ENCODE measurements at places on chromosomes 11 and 22.

DNA sequence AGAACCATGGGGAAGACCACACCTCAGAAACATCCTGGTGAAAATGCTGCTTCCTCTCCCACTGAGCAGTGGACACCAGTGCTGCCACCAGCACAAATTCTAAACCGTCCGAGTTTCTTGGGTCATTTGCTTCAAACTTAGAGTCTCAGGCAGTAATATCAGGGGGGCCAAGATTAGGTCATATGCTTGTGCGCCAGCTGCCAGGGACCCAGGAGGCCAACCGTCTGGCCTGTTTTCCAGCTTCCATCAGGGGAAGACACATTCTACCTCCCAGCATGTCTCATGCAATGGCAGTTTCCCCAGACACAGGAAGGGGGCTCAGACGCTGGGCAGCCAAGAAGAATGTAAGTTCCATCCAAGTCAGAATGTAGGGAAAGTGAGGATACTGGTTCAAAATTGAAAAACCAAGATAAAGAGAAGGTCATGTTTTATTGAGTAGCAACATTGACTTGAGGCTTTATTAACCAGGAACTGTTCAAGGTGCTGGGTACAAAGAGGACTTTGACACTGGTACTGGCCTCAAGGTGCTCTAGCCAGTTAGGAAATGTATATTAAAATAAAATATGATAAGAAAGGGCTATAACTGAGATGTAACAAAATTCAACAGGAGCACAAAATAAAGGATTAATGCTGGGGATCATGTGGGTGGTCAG, 59.7 kb upstream of the EED start:
- peaks cover 12% of the 10 kb centered on the region for H3K4me1 ChIP-seq
- DNase-seq = no peak
- no peaks in the 10 kb centered on the region for H3K27me3 ChIP-seq
- no peak overlapping the region for H3K4me3 ChIP-seq
- no peaks in the 10 kb centered on the region for H3K36me3 ChIP-seq

DNA sequence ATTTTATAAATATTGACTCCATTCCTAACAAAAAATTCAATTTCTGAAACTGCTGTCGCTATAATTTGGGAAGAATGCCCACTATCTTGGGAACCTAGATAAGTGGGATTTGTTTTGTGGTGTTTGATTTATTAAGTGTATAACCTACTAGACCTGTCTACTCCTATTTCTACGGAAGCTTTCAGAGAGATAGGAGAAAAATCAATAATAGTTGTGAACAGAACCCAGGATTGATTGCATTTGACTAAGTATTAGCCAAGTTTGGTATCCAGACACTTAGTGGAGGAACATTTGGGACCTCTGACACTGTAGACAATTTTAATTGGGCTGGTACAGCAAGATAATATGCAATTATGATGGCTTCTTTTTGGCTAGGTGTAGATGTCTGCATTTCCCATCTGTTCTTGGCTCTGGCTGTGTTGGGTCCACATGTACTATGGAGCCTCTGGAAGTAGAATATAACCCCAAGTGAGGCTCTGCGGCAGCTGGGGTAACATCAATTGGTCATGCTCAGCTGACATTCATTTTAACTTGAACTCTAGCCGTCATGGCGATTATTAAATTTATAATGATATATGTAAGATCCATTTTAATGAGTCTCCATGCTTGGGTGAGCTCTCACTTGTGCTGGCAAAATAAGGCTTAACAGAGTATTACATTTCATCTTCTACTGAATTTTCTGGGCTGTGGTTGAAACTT, 111.5 kb upstream of the E2F8 start:
- peaks cover 42% of the 10 kb centered on the region for H3K27me3 ChIP-seq
- no peaks in the 10 kb centered on the region for H3K36me3 ChIP-seq
- H3K4me3 ChIP-seq = no peak overlapping the region
- H3K27ac ChIP-seq = no peak overlapping the region

DNA sequence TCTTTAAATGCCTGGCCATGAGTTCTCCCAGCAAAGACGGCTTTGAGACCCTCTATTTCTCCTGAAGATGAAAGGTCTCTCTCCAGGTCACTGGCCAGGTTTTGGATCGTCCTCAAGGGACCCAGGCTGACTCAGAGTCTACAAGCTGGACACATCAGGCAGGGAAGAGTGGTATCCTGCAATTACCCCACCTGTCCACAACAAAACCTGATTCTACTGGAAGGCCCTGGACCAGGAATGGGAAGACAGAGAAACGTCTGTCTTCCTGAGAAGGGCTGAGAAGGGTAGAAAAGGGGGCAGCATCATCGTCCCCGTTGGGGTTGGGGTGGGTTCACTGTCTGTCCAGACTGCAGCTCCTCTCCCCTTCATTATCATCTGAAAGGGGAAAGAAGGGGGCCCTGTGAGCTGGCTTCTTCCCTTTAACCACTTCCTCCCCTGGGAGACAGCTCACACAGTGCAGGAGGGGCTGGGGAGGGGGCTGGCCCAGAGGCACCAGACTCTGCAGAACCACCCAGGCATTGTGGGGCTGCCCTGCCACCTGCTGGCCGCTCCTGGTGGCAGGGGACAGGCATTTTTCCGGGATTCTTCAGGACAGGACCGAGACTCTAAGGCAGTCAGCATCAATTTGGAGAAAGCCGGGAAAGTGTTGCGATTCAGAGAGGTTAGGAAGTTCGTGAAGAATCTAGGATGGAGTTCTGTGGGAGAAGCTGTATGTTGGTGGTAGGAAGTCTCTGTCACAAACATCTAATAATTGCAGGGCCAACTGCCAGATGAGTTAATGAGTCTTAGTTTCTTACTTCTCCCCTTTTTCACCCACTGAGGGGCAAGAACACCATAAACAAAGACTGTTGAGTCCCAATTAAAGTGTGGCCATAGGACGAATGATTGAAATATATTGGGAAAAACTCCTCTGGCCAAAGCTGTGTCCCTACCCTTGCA, 57.6 kb downstream of the SYN3 start:
- DNase-seq = no peak
- H3K27me3 ChIP-seq = peaks cover 2% of the 10 kb centered on the region
- H3K4me3 ChIP-seq = no peak overlapping the region
- H3K4me1 ChIP-seq = no peaks in the 10 kb centered on the region
- H3K36me3 ChIP-seq = no peaks in the 10 kb centered on the region

DNA sequence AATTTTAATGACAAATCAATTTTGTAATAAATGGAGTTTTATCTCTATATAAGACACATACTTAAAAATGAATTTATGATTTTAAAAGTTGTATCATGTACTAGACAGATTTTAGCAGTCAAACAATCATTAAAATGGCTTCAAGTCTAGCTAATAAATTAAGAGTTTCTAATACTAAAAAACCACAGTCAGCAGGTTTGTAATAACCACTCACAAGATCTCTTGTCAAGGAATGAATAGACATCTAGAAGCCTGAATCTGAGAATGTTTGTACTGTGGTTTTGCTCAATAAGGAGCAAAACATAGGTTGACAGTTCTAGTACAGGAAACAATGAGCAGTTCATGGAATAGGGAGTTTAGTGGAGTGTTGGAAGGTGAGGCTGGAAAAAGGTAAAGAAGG, 81.2 kb downstream of the DEUP1 start:
- no peak overlapping the region for H3K4me3 ChIP-seq
- no peaks in the 10 kb centered on the region for H3K4me1 ChIP-seq
- H3K27ac ChIP-seq = no peak overlapping the region
- no peak for DNase-seq

DNA sequence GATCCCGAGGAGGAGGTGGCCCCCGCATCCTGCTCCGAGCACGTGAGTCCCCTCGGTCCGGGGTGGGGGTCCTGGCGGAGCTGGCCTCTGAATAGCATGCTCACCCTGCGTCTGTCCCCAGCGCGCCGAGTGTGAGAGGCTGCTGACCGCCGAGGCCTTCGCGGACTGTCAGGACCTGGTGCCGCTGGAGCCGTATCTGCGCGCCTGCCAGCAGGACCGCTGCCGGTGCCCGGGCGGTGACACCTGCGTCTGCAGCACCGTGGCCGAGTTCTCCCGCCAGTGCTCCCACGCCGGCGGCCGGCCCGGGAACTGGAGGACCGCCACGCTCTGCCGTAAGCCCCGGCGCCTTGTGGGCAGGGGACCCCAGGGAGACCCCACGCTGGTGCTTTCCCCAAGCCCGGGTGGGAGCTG, 3.5 kb downstream of the MUC2 start:
- H3K36me3 ChIP-seq = no peaks in the 10 kb centered on the region
- no peak overlapping the region for H3K27ac ChIP-seq
- no peak overlapping the region for H3K4me3 ChIP-seq
- no peaks in the 10 kb centered on the region for H3K4me1 ChIP-seq
- no peak for DNase-seq

GRCh38 chr11:33329705-33330329, 72.6 kb downstream of the HIPK3 start:
- DNase-seq = peak; percentile 17
- H3K27ac ChIP-seq = no peak overlapping the region
- H3K4me3 ChIP-seq = no peak overlapping the region
- peaks cover 5% of the 10 kb centered on the region for H3K36me3 ChIP-seq
- peaks cover 5% of the 10 kb centered on the region for H3K4me1 ChIP-seq
